ENCODE measurements at places on chromosomes 5 and 9.

GRCh38 chr5:103060424-103060954, 59.4 kb downstream of the GIN1 start:
- DNase-seq = no peak

DNA sequence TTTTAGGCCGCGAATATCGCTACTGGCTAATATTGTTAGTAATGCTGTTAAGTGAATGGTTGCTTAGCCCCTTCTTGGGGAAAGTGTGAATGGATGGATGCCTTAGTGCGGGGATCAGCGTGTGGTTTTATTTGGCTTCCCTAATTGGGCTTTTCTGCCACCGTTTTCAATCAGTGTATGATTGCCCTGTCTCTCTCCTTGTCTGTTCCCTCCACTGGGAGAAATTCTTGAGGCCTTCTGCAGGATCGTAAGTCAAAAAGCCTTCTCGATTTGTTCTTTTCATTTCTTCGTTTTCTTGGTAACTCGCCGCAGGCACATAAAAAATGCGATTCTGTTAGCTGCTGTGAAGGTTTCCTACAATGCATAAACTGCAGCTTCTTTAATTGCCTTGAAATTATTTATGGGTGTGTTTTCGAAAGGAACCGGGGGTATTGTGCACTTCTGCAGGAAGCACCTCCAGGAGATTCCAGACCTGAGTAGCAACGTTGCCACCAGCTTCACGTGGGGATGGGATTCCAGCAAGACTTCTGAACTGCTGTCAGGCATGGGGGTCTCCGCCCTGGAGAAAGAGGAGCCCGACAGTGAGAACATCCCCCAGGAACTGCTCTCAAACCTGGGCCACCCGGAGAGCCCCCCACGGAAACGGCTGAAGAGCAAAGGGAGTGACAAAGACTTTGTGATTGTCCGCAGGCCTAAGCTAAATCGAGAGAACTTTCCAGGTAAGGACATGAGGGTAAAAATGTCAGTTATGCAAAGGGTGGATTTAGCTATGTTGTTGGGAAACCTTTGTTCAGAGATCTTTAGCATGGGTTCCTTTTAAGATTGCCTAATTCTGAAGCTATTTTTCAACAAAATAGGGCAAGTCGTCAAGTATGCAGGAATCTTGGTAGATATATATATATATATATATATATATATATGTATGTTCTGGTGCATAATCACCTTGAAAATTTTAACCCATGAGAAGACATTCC, 700 bp downstream of the SKP2 start:
- no peak for DNase-seq

- DNase-seq = no peak
These were observed 79.2 kb downstream of the SEMA5A start for GRCh38 chr5:9466697-9467096.

GRCh38 chr5:149826574-149826973, 96.5 kb downstream of the PPARGC1B start:
- no peak for DNase-seq

GRCh38 chr5:122715095-122715494, 59.8 kb upstream of the SNX2 start:
- DNase-seq = no peak

GRCh38 chr5:163604013-163604412, 98.6 kb downstream of the MAT2B start:
- no peak for DNase-seq

- DNase-seq = peak; percentile 44
These were observed 16.1 kb downstream of the SNX18 start for GRCh38 chr5:54533541-54534190.

DNA sequence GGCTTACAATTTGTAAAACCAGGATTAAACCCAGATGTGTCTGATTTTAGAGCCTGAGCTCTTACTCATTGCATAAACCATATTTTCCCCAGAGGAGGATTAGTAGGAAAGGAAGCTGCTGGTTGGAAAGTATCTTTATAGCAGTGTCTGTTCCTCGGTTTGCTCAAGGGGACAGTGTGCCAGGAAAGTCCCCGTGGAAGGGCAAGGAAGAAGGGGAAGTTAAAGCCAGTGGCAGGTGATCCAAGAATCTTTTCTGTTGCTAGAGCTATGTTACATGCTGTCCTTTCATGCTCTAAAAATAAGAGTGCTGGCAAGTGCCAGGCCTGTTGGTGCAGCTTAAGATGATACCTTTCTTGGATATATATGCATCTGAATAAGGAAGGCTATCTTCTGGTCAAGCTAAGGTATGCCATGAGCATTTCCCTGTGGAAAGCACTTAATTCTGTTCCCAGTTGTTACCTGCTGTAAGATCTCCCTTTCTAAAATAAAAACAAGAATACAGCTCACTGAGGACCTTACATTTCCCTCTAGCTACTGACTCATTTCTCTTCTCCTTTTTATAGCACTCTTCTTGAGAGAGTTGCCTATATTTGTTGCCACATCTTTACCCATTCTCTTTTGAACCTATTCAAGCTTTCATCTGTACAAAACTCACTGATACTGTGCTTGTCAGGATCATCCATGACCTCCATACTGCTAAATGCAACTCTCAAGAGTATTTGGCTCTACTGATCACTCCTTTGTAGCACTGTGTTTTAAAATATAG, 8.0 kb downstream of the PDCD1LG2 start:
- DNase-seq = no peak

DNA sequence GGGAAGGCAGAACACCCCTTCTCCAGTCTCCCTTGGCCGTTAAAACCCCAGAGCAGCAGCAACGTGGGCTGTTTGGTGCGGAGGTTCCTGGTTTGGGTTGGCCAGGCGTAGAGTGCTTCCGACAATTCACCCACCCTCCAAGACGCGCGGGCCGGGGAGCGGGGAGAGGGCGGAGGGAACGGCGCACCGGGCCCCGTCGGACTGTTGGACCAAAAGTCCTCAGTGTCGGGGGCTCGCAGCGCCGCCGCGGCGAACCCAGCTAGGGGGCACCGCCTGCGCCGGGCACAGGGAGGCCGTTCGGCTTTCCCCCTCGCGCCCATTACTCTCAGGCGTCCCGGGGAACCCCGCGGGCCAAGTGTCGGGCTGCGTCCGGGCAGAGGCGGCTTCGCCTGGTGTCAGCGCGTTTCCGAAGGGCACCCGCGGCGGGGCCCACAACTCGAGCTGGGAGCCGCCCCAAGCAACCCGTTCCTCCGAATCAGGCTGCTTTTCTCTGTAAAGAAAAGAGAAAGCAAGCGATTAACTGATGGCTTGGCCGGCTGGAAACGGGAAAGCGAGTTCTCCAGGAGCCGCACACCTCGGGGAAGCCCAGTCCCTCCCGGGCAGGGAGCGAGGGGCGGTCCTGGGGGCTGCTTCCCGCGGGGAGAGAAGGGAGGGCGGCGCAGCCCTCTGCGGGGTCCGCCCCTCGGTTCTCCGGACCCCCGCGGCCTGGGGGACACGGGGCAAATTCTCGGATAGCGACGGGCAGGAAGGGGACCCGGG, 145.5 kb downstream of the ERCC6L2 start:
- no peak for DNase-seq

DNA sequence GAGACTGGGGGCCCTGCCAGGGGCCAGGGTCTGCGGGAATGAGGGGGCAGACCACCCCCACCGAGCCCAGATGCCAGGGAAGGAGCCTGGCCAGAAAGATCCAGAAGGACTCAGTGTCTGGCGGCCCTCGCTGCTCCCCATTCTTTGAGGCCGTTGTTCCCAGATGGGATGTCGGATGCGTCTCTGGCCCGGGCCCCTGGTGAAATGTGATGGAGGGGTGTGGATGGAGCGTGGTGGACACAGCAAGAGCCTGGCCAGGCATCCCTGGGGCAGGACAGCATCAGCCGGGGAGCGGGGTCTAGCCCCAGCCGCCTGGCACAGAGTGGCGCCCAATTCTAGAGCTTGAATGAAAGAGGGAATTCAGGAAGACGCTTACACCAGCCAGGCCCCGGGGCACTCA, 46.2 kb upstream of the NKD2 start:
- DNase-seq = no peak

GRCh38 chr5:114957384-114957783, 212.3 kb downstream of the TRIM36 start:
- DNase-seq = no peak

DNA sequence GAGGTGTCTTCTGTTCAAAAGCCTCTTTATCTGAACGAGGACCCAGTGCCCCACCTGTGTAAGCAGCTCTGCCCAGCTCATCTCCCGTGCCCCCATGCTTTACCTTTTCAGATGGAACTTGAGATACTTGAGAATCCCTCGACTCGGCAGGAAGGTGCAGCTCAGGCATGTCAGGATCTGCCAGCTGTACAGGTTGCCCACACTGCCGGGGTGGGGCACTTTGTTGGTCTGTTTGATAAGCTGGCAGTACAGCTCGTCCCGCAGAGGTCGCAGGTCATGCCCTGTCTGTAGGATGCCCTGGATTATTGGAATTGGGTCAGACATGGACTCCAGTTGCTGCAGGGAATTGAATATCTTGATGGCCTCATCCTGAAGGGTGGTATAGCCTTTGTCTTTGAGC, 58.0 kb upstream of the RETREG1 start:
- no peak for DNase-seq

DNA sequence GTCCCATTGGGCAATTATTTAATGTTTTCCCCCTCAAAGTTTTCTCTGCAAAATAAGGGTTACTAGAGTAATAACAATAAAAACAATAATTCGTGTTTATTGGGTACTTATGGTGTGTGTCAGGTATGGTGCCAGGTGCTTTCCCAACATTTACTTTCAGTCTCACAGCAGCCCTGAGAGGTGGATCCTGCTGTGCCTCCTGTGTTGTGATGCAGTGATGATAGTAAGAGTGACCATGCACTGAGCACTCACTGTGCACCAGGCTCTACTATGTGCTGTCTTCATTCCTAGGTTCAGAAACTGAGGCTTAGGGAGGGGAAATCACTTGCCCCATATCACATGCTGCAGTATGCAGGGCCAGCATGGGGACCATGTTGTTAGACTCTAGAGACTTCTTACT, 15.5 kb downstream of the OTULINL start:
- DNase-seq = no peak

DNA sequence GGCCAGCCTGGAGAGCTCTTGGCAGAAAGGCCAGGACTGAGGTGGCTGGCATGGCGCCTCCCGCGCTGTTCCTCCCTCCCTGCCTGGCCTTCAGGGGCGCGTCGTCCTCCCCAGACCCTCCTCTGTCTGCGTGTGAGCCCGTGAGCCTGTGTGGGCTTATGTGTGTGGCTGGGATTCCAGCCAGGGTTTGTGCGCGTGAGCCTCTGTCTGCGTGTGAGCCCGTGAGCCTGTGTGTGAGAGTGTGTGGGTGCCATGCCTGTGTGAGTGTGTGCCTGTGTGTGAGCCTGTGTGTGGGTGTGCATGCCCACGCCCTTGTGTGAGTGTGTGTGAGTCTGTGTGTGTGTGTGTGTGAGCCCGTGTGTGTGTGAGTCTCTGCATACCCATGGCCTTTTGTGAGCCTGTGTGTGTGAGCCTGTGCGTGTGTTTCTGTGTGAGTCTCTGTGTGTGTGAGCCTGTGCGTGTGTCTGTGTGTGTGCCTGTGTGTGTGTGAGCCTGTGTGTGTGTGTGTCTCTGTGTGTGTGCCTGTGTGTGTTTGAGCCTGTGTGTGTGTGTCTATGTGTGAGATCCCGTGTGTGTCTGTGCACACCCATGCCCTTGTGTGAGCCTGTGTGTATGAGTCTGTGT, 13.0 kb downstream of the RXRA start:
- no peak for DNase-seq

- no peak for DNase-seq
These were observed 640.2 kb downstream of the CCDC171 start for GRCh38 chr9:16193066-16193465.

- DNase-seq = no peak
These were observed 4.9 kb downstream of the SLC25A51 start for GRCh38 chr9:37899041-37899440.

GRCh38 chr9:22175972-22176545, 167.0 kb upstream of the CDKN2B start:
- DNase-seq = no peak

DNA sequence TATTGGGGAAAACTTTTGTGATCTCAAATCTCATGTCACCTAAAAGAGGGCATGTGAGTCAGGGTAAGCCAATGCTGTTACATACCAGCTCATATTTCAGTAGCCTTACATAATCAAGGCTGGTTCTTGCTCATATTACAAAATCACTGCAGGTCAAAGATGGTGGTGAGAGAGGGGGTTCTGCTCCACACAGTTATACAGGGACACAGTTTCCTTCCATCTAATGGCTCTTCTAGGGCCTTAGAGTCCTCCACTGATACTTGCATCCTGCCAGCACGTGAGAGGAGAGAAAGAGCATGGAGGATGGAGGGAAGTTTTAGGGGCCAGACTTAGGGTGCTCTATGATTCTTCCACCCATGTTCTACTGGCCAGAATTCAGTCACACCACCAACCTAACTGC, 130.0 kb downstream of the LIFR start:
- no peak for DNase-seq

- no peak for DNase-seq
These were observed 69.2 kb upstream of the PLPP1 start for GRCh38 chr5:55603922-55604321.
